ENCODE measurements at places on chromosomes 11 and 22.

- no peak for DNase-seq
Observed at GRCh38 chr11:1793081-1793480, 29.4 kb upstream of the CTSD start.

DNA sequence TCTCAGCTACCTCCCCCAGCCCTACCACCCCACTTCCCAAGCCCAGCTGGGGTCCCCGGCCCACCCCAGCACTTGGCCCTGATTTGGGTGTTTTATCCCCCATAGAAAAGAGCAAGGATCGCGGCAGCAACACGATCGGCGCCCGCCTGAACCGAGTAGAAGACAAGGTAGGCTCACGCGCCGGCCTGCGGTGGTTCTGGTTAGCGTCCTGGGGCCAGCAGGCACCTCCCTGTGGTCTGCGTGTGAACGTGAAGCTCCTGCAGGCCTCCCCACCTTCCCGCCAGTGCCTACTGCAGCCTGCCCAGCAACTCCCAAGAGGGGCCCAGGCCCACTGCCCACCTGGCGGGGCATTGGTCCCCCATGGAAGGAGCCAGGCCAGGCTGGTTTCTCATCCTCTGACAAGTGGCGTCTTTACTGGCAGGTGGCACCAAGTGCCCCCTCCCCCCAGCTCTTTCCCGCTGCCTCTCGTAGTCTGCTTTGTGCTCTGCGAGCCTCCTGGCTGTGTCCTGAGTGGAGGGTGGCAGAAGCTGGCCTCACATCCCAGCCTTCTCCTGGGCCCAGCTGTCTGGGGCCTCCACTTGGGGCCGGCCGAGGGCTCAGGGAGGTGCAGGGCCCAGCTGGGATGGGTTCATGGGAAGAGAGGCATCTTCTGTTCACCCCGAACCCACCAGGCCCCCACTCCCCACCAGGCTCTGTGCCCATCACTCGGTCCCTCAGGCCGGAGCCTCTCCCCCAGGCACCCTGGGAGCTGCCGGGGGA, 78.3 kb upstream of the KCNQ1OT1 start:
- no peak for DNase-seq

GRCh38 chr11:101848262-101848661, 66.5 kb upstream of the CEP126 start:
- DNase-seq, result no peak

DNA sequence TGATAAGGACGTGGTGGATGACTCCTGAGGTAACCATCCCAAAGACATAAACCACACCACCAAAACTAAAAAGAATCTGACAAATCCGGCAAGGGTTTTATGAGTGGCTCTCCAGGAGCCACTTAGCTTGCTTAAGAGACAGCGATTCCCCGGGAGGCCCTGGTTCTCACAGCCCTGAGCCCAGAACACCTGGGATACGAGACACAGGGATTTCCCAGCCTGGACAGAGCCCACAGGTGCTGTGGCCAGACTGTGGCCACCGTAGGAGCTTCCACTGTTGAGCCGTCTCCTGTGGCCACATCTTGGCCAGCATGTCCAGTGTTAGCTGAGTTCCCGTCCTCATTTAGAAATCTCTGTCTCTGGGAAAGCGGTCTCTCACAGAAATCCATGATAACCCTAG, 71.2 kb upstream of the ASPHD2 start:
- no peak for DNase-seq

GRCh38 chr11:70954471-70954870, 297.9 kb downstream of the SHANK2 start:
- no peak for DNase-seq

DNA sequence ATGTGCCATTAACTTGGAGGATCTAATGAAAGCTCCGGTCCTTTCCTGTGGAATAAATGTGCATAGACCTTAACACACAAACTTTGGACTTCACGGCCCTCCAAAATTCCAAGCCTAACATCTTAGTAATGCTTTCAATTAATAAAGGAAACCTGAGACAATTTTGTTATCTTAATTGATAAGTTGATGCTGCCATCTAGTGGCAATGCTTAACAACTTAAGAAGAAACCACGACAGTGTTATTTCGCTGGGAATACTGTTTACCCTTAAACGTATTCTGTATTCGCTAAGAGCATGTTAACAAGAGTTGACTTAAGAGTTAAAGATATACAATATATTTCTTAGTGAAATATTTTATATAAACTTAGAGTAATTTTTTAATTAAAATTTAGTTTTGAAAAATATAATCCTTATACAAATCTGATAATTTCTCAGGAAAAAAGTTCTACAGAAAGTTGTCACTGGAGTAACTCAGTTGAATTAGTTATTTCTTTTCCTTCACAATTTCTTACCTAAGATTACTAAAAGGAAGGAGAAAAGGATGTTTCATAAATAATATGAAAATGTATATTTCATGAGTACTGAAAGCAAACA, 35.0 kb upstream of the OR9G4 start:
- peak; percentile 30 for DNase-seq
